ENCODE measurements at places on chromosomes 5 and 9.

- DNase-seq: no peak
Measured at GRCh38 chr5:169065400-169065799, 235.5 kb downstream of the SLIT3 start.

- DNase-seq: no peak
Measured at GRCh38 chr9:96691326-96691725, 36.2 kb upstream of the PRXL2C start.

DNA sequence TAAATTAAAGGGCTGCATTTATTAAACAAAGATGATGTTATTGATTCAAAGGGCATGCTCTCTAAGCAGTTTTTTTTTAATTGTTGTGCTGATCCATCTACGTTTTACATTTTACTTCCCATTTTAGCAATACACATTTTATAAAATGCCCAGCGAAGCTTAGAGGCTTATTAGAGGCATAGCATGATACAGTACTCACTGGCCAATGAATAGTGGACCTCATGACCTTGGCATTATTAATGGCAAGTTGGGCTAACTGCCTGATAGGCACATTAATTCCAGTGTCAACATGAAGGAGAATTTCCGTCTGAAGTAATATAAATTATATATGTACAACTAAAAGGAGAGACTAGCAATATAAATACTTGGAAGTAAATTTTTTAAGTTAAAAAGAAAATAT is 837.2 kb downstream of the EFNA5 start:
- no peak for DNase-seq

GRCh38 chr9:110317911-110318310 is 19.8 kb downstream of the TXNDC8 start:
- no peak for DNase-seq

- no peak for DNase-seq
Measured at GRCh38 chr9:117343427-117343826, 71.4 kb downstream of the ASTN2 start.

DNA sequence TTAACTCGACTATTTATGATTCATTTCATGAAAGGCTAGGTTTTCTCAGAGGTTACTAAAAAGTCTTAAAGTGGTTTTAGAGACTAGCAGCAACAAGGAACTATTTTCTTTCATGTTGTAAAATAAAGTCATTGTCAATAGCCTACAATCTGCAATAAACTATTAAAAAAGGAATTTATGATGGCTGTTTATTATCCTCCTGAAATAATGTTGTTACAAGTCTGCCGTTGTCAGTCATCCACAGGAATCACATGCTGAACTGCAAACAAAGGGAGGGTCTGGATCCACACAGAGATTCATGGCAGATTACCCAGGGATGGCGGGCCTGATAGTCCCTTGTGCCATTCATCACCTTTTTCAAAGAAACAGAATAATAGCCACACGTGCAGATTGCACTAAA is 49.2 kb downstream of the TMEM174 start:
- no peak for DNase-seq

- DNase-seq: no peak
Measured at GRCh38 chr9:79165020-79165780, 406.6 kb upstream of the TLE4 start.

GRCh38 chr5:134175921-134176510 is 734 bp downstream of the SKP1 start:
- no peak for DNase-seq

DNA sequence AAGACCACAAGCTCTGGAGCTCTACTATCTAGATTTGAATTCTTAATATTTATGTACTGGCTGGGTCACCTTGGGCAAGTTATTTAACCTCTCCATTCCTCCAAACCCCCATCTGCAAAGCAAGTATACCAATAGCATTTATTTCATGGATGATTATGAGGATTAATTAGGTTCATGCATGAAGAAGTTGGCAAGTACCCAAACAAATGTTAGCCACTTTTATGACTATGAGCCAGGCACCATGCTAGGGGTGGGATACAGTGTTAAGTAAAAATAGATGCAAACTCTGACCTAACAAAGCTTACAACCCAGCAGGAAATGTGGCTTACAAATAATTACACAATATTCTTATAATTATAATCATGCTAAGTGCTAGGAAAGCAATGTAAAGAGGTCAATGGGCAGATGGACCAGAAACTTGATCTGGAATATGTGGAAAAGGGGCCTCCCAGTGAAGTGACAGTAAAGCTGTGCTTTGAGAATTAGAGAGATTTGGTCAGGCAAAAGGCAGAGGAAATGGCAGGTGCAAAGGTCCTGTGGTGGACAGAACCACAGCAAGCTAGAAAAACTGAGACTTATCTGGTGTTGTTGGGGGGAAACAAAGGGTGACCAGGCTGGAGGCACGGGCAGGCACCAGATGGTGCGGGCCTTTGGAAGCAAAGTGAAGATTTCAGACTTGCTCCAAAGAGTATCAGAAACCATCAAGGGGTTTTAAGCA is 525.2 kb upstream of the TRPC7 start:
- DNase-seq: no peak

GRCh38 chr5:150042459-150042858 is 41.9 kb downstream of the HMGXB3 start:
- no peak for DNase-seq

DNA sequence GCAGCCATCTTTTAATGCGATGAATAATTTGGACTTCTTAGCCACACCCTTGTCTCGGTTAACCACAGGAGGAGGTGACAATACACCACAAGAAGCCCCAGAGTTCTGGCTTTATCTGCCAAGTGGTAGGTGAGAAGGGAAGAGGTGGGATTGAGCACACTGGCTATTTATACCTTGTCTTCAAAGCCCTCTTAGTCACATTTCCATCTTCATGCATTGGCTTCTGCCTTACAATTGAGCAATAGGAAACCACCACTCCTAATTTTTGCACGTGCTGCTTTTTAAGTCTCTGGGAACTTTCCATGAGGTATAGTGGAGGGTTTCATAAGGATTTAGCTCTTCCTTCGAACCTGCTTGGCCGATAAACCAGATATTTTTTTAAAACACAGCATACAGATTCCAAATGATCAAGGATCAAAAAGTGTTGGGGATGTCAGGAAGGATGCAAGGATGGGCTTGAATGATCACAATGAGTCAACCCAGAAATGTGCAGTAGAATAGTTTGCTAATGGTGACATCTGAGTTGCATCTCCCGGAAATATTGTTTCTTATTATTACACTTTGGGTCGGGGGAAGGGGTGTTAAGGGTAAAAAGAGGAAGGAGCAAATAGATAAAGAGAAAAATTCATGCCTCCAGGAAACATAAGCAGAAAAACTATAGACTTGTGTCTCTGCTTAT is 25.5 kb downstream of the PLAC8L1 start:
- DNase-seq: peak; percentile 1
